ENCODE measurements at places on chromosomes 6 and 20.
A peak's percentile ranks its signal among the peaks of the same experiment; 100 is the strongest.

DNA sequence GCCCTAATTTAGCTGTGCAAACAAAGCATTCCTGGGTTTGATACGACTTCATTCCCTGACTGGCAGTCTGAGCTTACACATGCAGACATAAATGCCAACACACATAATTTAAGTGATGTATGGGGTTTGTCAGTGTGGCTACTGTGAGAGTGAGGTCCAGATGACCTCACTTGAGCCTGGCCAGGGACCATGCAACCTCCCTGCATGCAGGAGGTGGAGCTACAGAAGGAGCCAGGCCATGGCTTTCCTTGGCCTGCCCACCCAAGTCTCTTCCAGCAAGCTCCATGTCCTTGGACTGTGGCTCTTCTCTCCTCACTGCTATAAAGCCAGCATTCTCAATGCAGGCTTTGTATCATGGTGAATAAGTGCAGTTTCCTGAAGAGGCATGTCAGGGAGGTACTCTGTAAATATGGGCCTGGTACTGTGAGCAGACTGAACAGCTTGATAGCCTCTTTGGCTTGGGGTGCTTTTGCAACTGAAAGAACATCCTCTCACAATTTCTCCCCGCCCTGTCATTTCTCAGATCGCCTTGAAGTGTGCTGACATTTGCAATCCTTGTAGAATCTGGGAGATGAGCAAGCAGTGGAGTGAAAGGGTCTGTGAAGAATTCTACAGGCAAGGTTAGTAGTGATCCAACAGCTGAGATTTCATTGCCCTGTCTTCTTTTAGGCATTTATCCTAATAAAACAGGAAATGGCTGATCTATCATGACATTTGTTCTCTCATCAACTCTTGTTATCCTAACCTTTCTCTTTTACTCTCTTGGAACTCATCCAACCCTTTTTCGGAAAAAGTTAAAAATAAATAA lies 69.2 kb downstream of the MTFR2 start:
- no peak for DNase-seq

DNA sequence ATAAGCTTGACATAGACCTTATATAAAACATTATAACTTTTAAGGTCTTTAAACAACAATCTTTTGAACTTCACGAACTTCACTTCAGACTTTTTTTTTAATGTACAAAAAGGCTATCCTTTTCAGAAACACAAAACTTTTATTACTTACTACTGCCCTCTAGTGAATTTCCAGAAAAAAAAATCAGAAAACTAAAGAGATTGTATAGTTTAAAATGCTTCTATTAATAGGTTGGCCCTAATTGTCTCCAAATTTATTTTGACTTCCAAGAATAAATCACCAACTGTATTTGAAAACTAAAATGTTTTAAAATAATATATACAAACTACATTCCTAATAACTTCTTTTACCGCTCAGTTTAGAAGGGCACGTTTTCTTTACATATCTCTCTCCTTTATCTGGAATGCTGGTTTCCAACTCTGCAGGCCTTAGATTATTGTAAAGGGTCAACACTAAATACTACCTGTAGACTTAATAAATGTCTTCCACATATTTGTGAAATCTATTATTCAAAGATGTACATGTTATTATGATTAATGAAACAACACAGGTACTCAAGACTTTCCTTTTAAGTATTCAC lies 66.8 kb downstream of the LMBRD1 start:
- no peak for DNase-seq

DNA sequence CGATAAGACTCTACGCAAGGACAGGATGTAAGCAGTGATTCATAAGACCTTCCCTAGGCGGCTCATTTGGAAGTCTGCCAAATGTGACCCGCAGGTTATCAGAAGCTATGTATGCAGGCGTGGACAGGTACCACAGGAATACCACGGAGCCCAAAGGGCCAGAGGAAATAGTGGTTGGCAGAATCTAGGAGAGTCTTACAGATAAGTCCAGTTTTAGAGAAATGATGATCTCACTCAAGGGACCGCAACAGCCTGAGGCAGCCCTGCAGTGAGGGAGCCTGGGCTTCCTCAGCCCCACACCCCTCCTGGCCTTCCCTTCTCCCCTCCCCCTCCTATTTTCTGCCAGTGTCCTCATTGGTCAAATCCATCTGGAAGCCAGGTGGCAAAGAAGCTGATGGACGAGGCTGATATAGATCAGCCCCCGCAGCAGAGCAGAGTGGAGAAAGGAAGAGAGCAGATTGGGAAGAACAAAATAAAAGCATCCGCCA lies 110.6 kb downstream of the FNDC1 start:
- no peak for DNase-seq

DNA sequence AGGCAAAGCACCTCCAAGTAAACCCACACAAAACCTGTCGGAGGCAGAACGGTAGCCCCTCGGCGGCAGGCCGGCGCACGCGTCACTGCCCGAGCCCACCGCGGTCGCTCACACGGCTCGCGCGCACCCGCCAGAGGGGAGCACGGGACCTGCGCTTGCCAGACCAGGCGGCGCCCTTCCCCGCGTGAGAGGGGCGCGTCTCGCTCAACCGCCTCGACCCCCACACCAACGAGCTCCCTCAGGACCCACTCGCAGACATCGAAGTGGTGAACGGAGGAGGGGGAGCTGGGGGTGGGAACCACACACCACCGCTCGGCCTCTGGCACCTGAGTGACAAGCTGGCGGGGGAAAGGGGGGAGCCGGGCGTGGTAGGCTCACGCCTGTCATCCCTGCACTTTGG lies 1513.4 kb upstream of the DEFB115 start:
- no peak for DNase-seq

- DNase-seq, result no peak
These were observed 4.2 kb upstream of the HIVEP1 start for GRCh38 chr6:12007887-12008286.

GRCh38 chr6:141097471-141097870 lies 1035.3 kb upstream of the GJE1 start:
- DNase-seq, result no peak

- DNase-seq, result no peak
These were observed 329.6 kb downstream of the GJA1 start for GRCh38 chr6:121765060-121765459.

GRCh38 chr6:52558266-52559000 lies 18.4 kb downstream of the TRAM2 start:
- no peak for DNase-seq

GRCh38 chr6:33812669-33813068 lies 8.9 kb upstream of the MLN start:
- no peak for DNase-seq

DNA sequence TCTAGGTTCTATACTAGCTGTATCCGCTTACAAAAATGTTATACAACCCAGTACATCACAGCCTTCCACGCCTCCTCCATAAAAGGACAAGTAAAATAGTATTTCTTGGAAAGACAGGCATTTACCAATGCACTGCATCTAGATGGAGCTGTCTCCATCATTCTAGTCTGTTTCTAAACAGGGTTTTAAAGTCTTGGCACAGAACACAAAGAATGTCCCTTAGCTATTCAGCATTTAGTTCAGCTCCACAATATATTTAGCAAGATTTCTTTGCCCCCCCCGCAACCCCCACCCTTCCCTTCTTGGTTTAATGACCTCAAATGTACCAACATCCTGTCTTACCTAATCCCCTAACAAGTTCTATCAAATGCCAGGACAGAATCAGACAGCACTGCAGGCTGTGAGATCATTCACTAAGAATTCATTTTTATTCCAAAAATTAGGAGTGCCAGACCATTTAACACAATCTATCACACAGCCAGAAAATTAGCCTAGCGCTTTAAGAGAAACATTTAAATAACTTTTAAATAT lies 198.6 kb downstream of the BACH2 start:
- peak; percentile 83 for DNase-seq

DNA sequence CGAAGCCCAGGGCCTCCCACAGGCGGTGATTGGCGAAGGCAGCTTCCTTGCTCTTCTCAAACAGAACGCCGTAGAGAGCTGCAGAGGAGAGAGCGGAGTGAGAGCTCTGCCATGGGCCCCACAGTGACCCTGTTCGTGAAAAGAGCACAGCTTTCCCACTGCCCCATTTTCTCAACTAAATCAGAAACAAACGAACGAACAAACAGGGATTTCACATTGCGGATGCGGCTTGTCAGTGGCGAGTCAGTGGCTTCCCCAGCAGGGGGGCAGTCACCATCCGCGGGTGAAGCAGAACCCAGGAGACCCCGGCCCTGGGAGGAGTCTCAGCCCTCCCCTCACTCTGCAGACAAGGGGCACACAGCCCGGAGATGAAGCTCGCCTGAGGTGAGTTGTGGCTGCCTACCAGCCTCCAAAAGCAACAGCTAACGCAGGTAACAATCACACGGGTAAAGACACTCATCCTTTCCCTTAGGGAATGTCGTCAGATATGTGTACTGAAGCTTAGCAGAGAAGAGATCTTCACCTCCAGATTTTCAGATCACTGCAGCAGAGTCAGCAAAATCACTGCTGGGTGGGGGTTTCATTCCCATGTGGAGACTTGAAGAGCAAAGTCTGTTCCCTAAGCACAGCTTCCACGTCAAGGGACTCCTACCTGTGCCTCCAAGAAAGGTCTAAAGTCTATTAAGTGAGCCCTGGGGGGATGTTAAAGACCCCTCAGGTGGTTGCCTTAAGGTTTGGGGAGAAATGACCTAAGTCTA lies 51.2 kb upstream of the GPR31 start:
- DNase-seq, result no peak

GRCh38 chr6:142302421-142303175 lies 791 bp downstream of the ADGRG6 start:
- no peak for DNase-seq

DNA sequence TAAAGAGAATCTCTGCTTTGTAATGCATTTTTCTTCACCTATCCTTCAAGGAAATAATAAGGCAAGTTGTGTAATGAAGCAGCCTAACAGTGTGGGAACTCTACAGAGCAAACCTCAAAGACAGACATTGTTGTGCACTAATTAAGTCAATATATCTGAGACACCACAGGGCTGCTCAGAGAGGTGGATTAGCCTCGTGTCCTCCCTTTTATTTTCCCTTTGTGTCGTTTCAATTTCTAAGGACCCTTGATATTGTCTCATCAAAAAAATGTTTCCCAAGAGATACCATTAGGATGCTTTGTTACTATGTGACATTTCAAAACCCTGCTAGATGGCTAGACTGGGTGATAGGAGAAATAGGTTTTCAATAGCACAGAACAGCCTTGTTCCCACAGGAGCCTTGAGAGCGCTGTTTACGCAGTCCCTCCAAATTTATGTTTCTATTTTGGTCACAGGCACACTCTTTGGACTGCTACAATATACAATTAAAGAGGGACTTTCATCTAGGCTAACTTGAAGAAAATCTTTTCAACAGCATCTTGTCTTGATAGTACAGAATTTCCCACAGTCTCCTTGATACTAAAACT lies 23.1 kb downstream of the UBE3D start:
- DNase-seq, result no peak

DNA sequence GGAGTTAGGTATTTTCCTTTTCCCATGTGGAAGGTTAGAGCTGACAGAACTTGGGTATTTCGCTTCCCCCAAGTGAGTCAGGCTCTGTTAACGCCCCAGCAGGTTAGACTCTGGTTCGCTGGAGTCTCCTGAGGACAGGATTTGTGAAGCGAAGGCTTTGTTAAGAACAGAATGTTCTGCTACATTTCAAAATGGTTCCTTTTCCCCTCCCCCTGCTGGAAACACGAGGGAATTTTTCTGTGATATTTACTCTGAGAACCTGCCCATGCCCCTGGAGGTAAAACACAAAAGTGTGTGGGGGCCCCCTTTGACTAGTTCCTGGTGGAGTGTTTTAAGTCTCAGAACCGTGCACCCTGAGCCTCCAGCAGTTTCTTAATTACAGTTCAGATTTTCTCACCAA lies 731.4 kb upstream of the CITED2 start:
- no peak for DNase-seq

DNA sequence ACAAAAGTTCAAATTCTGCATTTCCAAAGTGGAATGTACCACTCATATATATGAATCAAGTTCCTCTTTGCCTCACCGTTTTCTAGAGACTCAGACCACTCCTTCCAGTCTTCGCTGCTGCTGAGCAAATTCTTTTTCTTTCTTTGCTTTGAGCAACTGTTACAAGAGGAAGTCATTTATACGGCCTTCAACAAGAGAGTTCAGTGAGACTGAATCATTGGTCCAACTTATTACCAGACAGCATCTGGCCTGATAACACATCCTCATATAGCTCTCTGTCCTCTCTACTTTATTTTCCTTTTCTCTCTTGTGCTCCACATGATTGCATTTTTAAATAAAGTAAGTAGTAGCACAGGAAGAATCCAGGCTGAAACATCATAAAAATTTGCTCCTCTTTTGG lies 652.7 kb downstream of the PHF3 start:
- no peak for DNase-seq

DNA sequence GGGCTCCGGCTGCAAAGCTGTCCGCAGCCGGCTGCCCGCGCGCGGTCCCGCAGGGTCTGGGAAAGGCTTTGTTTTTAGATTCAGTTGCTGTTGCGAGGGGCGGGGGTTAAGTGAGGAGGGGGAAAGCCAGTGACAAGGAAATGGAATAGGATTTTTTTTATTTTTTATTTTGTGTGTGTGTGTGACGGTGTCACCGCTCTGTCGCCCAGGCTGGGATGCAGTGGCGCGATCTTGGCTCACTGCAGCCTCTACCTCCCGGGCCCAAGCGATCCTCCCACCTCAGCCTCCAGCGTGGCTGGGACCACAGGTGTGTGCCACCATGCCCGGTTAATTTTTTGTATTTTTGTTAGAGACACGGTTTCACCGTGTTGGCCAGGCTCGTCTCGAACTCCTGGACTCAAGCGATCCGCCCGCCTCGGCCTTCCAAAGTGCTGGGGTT lies 615 bp upstream of the UBE2J1 start:
- DNase-seq, result no peak

Data from BJ (cell line).